ENCODE measurements at places on chromosomes 6 and 20.

DNA sequence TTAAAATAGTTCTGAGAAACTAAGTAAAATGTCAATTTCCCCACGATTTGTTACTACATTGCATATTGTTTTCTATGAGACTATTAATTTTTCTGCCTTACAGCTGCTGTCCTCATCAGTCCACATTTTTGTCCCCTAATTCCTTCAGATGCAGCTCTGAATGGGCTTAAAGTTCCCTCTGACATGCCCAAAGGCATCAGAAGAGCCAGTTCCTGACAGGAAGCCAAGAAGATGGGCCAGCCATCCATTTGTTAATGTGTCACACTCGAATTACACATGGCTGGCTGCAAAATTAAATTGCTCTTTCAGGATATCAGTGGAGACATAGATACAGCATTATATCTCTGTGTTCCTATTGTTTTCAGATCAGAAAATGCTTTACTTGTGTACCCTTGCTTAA lies 1223.0 kb downstream of the EPHA7 start:
- no peak for DNase-seq

DNA sequence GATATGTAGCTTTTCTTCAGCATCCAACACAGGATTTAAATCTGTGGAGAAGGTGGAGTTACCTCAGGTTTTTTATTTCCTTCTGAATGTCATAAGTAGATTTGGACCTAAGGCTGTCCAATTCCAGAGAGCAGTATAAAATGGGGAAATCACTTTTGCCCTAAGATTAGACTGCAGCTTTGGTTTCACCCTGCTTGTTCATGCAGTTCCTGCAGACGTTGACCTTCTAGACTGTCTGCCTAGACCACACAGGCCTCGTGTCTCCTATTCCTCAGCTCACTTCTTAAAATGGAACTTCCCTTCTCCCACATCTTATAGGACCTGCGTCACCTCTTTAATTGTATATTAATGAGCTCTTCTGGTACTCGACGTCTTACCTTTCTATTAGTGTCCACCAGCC lies 26.0 kb upstream of the C6orf62 start:
- DNase-seq: no peak

GRCh38 chr6:75694406-75694805 lies 54.6 kb upstream of the MYO6 start:
- DNase-seq: no peak

DNA sequence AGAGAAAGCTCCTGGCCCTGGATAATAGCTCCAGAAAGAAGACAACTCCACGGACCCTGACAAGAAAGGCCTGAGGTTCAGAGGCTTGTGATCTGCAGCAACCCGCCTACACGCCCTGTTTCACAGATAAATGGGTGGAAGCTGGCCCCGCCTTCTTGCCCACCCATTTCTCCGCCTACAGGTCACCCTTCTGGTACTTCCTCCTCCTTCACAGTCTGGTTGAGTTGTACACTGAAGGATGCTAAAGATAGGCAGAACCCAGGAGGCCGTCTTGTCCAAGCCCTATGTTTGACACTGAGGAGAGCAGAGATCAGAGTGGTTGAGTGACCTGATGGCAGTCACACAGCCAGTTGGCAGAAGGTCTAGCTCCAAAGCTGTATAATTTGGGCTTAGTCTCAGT lies 34.2 kb upstream of the MDGA1 start:
- DNase-seq: no peak

DNA sequence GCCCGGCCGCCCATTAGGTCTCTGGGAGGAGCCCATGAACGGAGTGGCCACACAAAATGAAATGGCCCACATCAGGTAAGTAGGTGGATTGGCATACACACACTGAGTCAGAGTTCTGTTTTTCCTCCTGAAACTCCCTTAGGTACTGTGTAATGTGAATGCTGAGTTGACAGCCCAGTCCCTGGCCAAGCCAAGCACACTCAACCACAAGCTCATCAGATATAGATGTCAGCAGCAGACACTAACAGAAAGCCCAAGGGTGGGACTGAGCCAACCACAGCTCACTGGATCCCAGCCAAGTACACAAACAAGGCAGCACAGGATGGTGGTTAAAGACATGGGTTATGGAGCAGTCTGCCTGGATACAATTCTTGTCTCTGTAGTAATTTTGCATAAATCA lies 403.4 kb downstream of the GJA1 start:
- no peak for DNase-seq

Data from islet precursor cell (in vitro differentiated cells).